Mesenchymal stem cell (in vitro differentiated cells and primary cell): ENCODE measurements at places on chromosomes 6 and 20.

DNA sequence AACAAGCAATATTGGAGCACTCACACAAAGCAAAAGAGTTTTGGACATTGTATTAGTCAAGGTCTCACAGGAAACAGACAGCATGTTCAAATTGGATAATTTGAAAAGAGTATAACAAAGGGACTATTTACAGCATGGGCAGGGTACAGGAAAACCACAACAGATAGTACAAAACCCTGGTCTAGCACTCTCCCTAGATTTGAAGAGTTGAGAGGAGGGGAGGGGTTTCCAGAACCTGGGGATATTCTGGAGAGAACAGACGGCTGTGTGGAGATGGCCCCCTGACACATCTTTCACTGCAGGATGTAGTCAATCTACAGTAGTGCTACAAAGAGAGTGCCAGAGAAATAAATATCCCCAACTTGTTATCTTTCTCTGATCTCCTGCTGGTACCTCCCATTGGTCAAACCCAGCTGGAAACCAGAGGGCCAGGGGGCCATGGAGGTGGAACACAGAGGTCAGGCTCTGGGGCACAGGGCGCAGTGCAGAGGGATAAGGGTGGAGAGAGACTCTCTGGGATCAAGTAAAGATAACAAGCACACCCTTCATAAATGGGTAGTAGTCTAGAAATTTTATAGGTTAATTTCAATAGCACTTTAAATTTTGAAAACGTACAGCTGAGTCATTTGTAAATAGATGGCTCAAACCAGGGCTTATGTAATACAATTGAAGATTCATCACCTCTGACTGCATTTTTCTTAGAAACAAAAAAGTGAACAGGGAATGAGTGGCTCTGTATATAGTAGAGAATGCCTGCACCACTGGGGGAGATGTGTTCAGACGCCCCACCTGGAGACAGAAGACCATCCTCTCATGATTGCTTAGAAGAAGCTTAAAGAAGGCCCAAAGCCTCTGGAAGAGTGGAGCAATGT lies 25.7 kb downstream of the RCAN2 start:
- H3K4me3 ChIP-seq: no peak overlapping the region
- no peaks in the 10 kb centered on the region for H3K36me3 ChIP-seq
- no peaks in the 10 kb centered on the region for H3K27me3 ChIP-seq
- DNase-seq: no peak

GRCh38 chr6:2157441-2158127 lies 87.8 kb downstream of the GMDS start:
- no peaks in the 10 kb centered on the region for H3K27me3 ChIP-seq
- H3K4me1 ChIP-seq: peaks cover 4% of the 10 kb centered on the region
- H3K36me3 ChIP-seq: no peaks in the 10 kb centered on the region
- H3K4me3 ChIP-seq: no peak overlapping the region
- peak overlapping the region; percentile 32 for H3K27ac ChIP-seq

DNA sequence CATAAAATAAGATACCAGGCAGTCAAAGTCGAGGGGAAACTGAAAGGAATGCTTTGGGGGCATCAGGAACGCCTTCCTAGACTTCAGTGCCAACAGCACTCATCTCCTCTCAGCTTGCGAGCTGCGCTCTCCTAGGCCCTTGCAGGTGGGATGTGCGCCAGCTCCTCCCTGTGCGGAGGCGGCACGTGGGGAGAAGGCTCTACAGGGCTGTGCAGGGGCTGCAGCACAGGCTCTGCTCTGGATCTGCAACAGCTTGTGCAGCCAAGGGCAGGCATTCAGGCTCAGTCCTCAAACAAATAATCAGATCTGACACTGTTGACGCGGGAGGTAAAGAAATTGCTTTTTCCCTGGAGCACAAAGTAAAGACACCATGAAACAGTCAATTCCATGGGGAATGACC lies 144.8 kb downstream of the TTLL2 start:
- H3K27ac ChIP-seq: no peak overlapping the region
- no peaks in the 10 kb centered on the region for H3K27me3 ChIP-seq
- no peak overlapping the region for H3K4me3 ChIP-seq
- H3K36me3 ChIP-seq: no peaks in the 10 kb centered on the region
- H3K4me1 ChIP-seq: peaks cover 2% of the 10 kb centered on the region

- H3K36me3 ChIP-seq: no peaks in the 10 kb centered on the region
- no peaks in the 10 kb centered on the region for H3K4me1 ChIP-seq
- no peak overlapping the region for H3K27ac ChIP-seq
- H3K4me3 ChIP-seq: no peak overlapping the region
Observed at GRCh38 chr6:134413241-134413643, 95.3 kb upstream of the SGK1 start.

GRCh38 chr20:41143354-41143753 lies 6.0 kb downstream of the PLCG1 start:
- DNase-seq: no peak
- no peaks in the 10 kb centered on the region for H3K27me3 ChIP-seq
- H3K27ac ChIP-seq: no peak overlapping the region
- no peaks in the 10 kb centered on the region for H3K36me3 ChIP-seq
- H3K4me1 ChIP-seq: peaks cover 43% of the 10 kb centered on the region

DNA sequence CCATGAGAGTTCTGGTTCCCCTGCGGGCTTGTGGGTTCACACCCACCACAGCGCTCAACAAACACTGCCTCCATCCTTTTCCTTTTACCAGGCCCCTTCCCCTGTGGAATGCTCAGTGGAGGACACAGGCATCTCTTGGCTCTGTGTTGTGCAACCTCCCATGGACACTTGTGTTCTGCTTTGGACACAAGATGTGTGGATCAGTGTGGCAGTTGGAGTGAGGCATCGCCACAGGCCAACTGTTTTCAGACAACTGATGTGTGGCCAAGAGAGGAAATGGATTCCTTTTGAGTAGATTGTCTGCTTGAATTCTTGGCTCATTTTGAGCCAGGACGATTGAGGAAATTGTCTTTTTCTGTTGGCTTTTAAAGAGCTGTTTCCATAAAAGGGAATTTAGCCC lies 26.8 kb downstream of the CST8 start:
- no peaks in the 10 kb centered on the region for H3K27me3 ChIP-seq
- H3K4me1 ChIP-seq: peaks cover 5% of the 10 kb centered on the region
- no peak for DNase-seq
- no peak overlapping the region for H3K27ac ChIP-seq
- no peak overlapping the region for H3K4me3 ChIP-seq

GRCh38 chr6:46517202-46517601 lies 26.0 kb upstream of the RCAN2 start:
- H3K27ac ChIP-seq: no peak overlapping the region
- no peaks in the 10 kb centered on the region for H3K4me1 ChIP-seq
- H3K4me3 ChIP-seq: no peak overlapping the region
- no peak for DNase-seq
- H3K27me3 ChIP-seq: no peaks in the 10 kb centered on the region
- H3K36me3 ChIP-seq: no peaks in the 10 kb centered on the region

GRCh38 chr20:48550814-48551213 lies 277.0 kb downstream of the PREX1 start:
- H3K36me3 ChIP-seq: no peaks in the 10 kb centered on the region
- H3K4me3 ChIP-seq: no peak overlapping the region
- H3K27me3 ChIP-seq: peaks cover 76% of the 10 kb centered on the region
- H3K27ac ChIP-seq: no peak overlapping the region
- no peaks in the 10 kb centered on the region for H3K4me1 ChIP-seq

DNA sequence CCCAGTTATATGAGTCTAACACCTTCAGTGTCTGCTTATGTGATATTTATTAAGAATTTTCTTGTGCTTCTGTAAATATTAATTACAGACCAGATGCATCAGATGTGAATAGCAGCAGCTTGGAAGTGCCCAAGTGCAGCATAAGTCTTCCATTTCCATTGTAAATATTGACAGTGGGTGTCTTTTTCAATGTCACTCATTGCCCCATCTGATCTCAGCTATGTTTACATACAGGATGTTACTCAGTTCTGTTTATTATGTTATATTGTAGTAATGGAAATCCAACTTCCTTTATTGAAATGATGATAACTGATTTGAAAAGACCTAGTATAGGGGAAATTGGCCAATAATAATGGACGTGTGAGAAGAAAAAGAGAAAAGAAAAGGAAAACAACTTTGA lies 296.7 kb downstream of the SAMD5 start:
- no peak for DNase-seq
- no peaks in the 10 kb centered on the region for H3K27me3 ChIP-seq
- H3K27ac ChIP-seq: no peak overlapping the region
- no peak overlapping the region for H3K4me3 ChIP-seq
- H3K36me3 ChIP-seq: no peaks in the 10 kb centered on the region
